ENCODE measurements at places on chromosomes 4 and X.

DNA sequence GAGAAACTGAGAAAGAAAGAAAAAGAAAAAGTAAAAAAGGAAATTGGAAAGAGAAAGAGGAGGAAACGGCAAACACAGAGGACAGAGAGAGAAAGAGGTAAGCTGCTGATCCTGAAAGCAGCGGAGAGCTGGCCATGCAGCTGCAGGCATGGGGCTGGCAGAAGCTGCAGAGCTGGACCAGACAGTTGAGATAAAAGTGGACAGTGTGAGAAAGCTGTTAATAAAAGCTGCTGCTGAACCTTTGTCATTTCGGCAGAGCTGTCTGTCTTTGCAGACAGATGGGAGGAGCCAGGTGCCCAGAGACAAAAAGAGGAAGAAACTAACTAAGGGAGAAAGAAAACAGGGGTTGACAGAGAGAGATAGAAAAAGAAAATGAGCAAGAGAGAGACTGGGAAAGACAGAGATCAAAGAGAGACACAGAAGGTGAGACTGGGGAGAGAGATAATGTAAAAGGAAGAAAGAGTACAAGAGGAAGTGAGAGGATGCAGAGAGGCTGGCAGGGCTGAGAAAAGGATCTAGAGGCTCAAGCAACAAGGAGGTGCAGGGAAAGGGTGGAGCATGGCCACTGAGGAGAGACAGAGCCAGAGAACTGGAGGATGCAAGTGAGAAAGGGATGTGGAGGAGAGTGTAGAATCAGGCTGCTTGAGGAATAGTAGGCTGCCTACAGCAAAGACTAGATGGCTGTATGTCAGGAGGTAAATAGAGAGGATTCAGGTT lies 376.8 kb upstream of the FGF16 start:
- no peak for DNase-seq

DNA sequence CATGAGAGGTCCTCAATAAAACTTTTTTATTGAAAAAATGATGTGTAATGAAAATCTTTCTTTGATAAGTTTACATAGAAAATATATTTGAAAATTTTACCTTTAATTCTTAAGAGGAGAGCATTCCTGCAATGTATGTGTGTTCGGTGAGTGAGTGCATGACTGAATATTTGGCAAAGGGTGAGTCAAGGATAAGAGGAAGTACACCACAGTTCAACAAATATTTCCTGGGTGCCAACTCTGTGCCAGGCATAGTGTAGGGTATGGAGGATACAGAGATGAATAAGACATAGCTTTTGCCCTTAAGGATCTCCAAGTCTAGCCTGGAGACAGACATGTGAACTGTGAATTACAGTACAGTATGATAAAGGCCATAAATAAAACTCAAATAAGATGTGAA lies 84.7 kb upstream of the GPR101 start:
- DNase-seq = no peak

GRCh38 chr4:179097741-179098140 lies 1655.5 kb upstream of the AGA start:
- DNase-seq = no peak

DNA sequence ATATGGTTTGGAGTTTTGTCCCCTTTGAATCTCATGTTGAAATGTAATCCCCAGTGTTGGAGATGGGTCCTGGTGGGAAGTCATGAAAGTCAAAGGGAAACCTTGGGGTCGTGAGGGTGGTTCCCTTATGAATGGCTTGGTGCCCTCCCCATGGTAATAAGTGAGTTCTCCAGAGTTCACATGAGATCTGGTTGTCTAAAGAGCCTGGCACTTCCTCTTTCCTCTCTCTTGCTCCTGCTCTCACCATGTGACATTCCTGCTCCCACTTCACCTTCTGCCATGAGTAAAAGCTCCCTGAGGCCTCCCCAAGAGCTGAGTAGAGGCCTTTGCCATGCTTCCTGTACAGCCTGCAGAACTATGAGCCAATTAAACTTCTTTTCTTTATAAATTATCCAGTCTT lies 5.5 kb upstream of the IL15 start:
- DNase-seq = no peak
